Left renal pelvis (tissue), 4 donors: ENCODE measurements at places on chromosomes 5 and 9. TPM values are rescaled to one million over a fixed set of nuclear protein-coding genes. Genes with fewer than 3 reads are reported as not detected.

The LECT2 gene
- polyA plus RNA-seq, result 1.3 TPM

The ORM2 gene
- polyA plus RNA-seq, result not detected

The AHRR gene
- polyA plus RNA-seq, result 3.0 TPM

DNA sequence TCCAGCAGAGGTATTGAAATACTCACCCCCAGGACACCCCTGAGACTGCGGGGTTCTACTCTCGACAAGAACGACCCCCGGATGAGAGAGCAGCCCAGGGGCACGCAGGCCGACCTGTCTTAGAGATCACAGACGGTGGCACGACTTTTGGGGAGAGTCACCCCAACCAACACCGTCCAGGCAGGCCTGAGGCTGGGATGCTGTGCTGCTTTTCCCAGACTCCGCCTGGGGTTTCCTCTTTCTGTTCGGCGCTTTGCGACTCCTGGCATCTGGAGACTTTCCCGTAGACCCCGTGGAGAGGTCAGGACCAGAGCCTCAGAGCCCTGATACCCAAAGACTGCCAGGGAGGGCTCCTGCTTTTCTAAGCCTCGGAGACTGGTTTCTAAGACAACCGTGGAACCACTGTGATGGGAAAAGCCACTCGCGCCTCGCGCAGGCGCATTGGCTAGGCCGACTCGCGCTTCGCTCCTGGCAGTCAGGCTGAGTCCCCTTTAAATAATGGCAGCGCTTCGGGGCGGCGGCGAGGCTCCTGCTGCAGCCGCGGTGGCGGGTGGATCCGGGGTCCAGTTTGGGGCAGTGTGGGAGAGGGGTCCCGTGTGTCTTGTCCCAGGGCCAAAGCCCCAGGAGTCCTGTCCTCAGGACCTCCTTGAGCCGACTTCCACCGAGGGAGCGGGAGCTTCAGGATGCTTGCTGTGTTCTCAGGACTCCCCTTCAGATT lies 484.0 kb downstream of the SPATA31A7 start:
- DNase-seq, result no peak

GRCh38 chr5:149062371-149063016 lies 368 bp downstream of the SH3TC2 start:
- DNase-seq, result no peak

- no peak for DNase-seq
Observed at GRCh38 chr5:22844636-22845035, 8.5 kb downstream of the CDH12 start.
